Activated CD4-positive, alpha-beta memory T cell treated with anti-CD3 and anti-CD28 coated beads, Interleukin-2, amount 10 ng/mL, durations not matched to agents 7 days and 5 days (primary cell): ENCODE measurements at places on chromosomes 6 and 20.
A peak's percentile ranks its signal among the peaks of the same experiment; 100 is the strongest.

DNA sequence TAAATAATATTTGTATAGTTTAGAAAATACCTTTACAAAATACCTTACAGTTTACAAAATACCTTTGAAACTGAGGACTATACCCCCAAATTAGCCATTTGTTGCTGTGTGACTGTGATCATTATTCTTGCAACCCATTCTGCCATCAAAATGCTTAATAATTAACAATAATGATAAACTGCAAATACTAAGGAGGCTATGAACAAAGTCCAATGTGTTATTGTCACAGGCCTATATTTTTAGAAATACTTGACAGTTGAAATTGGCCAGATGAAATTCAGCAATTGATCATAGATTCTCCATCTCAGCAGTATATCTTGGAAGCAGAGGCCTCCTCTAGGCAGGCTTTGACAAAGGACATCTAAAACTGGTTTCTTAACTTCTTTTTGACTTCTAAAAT lies 178.6 kb downstream of the HS3ST5 start:
- no peak overlapping the region for H3K4me3 ChIP-seq
- no peaks in the 10 kb centered on the region for H3K36me3 ChIP-seq
- H3K27ac ChIP-seq: no peak overlapping the region
- no peaks in the 10 kb centered on the region for H3K4me1 ChIP-seq

GRCh38 chr6:118660218-118660569 lies 8.8 kb upstream of the CEP85L start:
- peaks cover 44% of the 10 kb centered on the region for H3K4me1 ChIP-seq
- H3K27me3 ChIP-seq: no peaks in the 10 kb centered on the region
- H3K27ac ChIP-seq: peak overlapping the region; percentile 22
- H3K36me3 ChIP-seq: peaks cover 33% of the 10 kb centered on the region

GRCh38 chr6:111057074-111057752 lies 30.1 kb upstream of the SLC16A10 start:
- H3K27ac ChIP-seq: no peak overlapping the region
- no peaks in the 10 kb centered on the region for H3K4me1 ChIP-seq
- no peak overlapping the region for H3K4me3 ChIP-seq
- DNase-seq: no peak
- no peaks in the 10 kb centered on the region for H3K36me3 ChIP-seq

- no peaks in the 10 kb centered on the region for H3K27me3 ChIP-seq
- no peaks in the 10 kb centered on the region for H3K4me1 ChIP-seq
- H3K36me3 ChIP-seq: no peaks in the 10 kb centered on the region
- no peak for DNase-seq
- H3K4me3 ChIP-seq: no peak overlapping the region
Measured at GRCh38 chr6:163347021-163347446, 67.5 kb upstream of the QKI start.

DNA sequence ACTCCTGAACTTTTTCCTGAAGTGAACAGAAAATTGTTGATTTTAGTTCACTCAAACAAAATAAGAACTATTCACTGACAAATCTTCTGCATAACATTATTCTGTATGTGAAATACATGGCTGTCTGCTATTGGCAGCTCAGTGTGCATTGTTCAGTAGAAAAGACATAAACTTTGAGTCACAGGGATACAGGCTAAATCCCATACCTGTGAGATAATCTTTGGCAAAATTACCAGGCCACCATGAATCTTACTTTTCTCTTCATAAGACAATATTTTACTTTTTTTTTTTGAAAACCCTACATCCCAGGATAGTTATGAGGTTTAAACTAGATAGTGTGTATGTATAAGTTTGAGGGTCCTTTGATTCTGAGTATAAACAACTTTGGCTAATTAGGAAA lies 224.8 kb downstream of the GRM1 start:
- no peak overlapping the region for H3K27ac ChIP-seq
- no peak for DNase-seq

- DNase-seq: no peak
- peak overlapping the region; percentile 2 for H3K27ac ChIP-seq
- no peak overlapping the region for H3K4me3 ChIP-seq
Measured at GRCh38 chr6:31762878-31763618, 592 bp downstream of the SAPCD1 start.

- no peak overlapping the region for H3K4me3 ChIP-seq
- peaks cover 11% of the 10 kb centered on the region for H3K4me1 ChIP-seq
- H3K27me3 ChIP-seq: peaks cover 4% of the 10 kb centered on the region
- DNase-seq: no peak
- no peaks in the 10 kb centered on the region for H3K36me3 ChIP-seq
Measured at GRCh38 chr20:50306478-50307423, 116.1 kb downstream of the CEBPB start.

DNA sequence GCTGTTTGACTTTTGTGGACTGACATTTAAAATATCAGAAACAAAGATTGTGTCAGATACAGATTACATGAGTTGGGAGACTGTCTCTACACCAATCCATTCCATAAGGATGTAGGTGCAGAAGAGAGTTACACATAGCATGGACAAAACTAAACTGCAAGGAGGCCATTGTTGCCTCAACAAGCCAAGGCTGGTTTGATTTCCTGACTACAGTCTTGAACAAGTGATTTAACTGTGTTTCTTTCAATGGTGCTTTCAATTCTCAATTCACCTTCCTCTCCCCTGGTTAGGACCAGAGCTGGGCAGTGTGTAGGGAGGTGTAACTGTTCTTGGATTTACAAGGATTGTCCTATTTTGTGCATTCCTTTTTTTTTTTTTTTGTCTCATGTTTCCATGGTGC lies 82.2 kb downstream of the AGPAT4 start:
- no peak overlapping the region for H3K27ac ChIP-seq
- H3K27me3 ChIP-seq: no peaks in the 10 kb centered on the region
- peaks cover 14% of the 10 kb centered on the region for H3K36me3 ChIP-seq
- no peak for DNase-seq

DNA sequence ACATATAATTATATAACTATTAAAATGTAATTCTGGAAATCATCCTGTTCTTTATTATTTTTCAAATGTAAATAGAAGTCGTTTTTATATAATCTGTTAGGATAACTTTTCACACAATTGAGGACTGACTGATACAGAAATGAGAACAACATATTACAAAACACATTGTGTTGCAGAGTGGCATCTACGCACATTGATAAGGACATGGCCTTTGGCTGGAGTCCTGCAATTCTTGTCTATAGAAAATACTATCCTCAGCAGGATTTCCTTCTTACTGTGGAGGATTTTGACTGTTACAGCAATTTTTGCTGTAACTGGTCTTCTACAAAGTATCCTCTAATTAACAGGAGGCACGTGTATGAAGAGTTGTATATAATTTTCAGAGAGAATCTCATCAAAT lies 19.8 kb downstream of the SH3BGRL2 start:
- H3K36me3 ChIP-seq: no peaks in the 10 kb centered on the region
- no peaks in the 10 kb centered on the region for H3K4me1 ChIP-seq
- DNase-seq: no peak
- H3K27ac ChIP-seq: no peak overlapping the region
- H3K27me3 ChIP-seq: peaks cover 15% of the 10 kb centered on the region

- DNase-seq: no peak
- H3K4me1 ChIP-seq: peaks cover 14% of the 10 kb centered on the region
- peaks cover 70% of the 10 kb centered on the region for H3K36me3 ChIP-seq
- H3K4me3 ChIP-seq: no peak overlapping the region
Measured at GRCh38 chr6:35905841-35906498, 14.9 kb downstream of the SRPK1 start.

DNA sequence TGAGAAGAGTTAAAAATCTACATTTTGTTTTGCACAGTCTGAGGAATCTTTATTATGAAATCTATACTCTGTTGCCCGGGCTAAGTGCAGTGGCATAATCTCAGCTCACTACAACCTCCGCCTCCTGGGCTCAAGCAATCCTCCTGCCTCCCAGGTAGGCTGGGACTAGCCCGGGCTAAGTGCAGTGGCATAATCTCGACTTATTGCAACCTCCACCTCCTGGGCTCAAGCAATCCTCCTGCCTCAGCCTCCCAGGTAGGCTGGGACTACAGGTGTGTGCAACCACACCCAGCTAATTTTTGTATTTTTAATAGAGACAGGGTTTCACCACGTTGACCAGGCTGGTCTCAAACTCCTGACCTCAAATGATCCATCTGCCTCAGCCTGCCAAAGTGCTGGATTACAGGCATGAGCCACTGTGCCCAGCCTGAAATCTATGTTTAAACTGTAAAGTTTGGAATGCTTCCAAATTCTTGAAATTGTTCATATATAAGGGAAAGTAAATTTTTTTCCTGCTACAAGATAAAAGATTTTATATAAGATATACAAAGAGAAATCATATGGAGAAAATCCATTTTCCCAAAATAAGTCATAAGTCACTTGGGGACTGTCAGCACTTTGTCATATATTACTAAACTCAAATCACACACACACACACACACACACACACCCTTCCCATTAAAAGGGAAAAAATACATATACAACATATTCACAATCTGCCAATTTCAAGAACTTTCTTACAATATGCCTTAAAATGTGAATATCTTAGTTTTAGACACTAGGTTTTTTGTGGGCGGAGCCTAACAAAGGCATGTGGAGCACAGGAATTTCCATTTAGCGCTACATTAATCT lies 19.4 kb downstream of the PTPRK start:
- no peak for DNase-seq
- no peak overlapping the region for H3K4me3 ChIP-seq
- H3K4me1 ChIP-seq: no peaks in the 10 kb centered on the region
- H3K27me3 ChIP-seq: peaks cover 1% of the 10 kb centered on the region
- no peaks in the 10 kb centered on the region for H3K36me3 ChIP-seq

DNA sequence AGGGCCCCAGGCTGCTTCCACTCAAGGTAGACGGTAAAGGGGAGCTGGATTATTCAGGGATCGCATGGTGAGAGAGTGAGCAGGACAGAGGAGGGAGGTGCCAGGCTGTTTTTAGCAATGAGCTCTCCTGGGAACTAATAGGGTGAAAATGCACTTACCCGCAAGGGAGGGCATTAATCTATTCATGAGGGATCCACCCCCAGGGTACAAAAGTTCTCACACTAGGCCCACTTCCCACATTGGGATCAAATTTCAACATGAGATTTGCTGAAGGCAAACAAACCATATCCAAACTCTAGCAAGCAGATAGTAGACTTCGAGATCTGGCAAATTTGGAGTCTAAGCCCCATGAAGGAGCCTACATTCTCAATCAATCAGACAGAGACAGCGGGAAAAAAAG lies 408.6 kb downstream of the RNF144B start:
- no peaks in the 10 kb centered on the region for H3K36me3 ChIP-seq
- no peak overlapping the region for H3K4me3 ChIP-seq
- no peak overlapping the region for H3K27ac ChIP-seq

DNA sequence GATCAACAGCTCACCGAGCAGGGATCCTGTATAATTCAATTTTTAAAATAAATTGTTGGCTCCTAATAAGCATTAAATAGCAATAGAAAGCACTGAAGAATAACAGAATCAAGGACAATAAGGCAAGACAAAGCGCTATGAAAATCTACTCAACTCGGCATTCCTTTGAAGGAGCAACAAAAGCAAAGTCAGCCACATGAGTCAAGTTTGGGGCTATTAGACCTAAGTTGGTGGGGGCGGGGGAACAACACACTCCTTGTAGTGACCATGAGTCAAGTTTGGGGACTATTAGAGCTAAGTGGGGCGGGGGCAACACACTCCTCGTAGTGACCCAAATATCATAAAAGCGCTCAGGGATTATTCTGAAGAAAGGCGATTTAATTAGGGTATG lies 120.0 kb downstream of the FOXC1 start:
- H3K4me1 ChIP-seq: no peaks in the 10 kb centered on the region
- DNase-seq: no peak
- no peak overlapping the region for H3K27ac ChIP-seq
- H3K4me3 ChIP-seq: no peak overlapping the region
- H3K27me3 ChIP-seq: no peaks in the 10 kb centered on the region

GRCh38 chr20:56582542-56582941 lies 46.6 kb upstream of the TFAP2C start:
- H3K4me3 ChIP-seq: no peak overlapping the region
- H3K4me1 ChIP-seq: no peaks in the 10 kb centered on the region
- H3K27me3 ChIP-seq: peaks cover 13% of the 10 kb centered on the region
- no peak for DNase-seq
- no peaks in the 10 kb centered on the region for H3K36me3 ChIP-seq

GRCh38 chr20:57252559-57253162 lies 13.8 kb downstream of the BMP7 start:
- H3K27ac ChIP-seq: no peak overlapping the region
- H3K27me3 ChIP-seq: peaks cover 13% of the 10 kb centered on the region
- peaks cover 9% of the 10 kb centered on the region for H3K4me1 ChIP-seq
- H3K36me3 ChIP-seq: no peaks in the 10 kb centered on the region
- no peak for DNase-seq

DNA sequence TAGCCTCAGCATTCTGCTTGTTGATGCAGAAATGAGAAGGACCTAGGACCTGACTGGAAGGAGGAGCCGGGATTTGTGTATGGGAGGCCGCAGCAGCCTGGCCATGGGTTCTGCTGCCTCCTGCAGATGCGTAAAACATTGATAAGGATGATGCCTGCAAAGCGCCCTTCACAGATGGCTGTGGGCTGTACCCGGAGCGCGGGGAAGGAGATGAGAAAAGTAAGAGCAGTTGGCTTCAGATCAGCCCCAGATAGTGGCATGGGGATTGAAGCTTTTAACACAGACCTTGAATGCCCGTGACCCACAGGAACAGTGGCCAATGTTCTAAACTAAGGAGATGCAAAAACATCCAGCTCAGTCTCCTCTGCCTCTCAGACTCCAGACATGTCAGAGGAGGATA lies 136.4 kb upstream of the KCNG1 start:
- no peak overlapping the region for H3K27ac ChIP-seq
- H3K27me3 ChIP-seq: peaks cover 17% of the 10 kb centered on the region
- no peak for DNase-seq
- H3K4me1 ChIP-seq: no peaks in the 10 kb centered on the region
- H3K4me3 ChIP-seq: no peak overlapping the region

DNA sequence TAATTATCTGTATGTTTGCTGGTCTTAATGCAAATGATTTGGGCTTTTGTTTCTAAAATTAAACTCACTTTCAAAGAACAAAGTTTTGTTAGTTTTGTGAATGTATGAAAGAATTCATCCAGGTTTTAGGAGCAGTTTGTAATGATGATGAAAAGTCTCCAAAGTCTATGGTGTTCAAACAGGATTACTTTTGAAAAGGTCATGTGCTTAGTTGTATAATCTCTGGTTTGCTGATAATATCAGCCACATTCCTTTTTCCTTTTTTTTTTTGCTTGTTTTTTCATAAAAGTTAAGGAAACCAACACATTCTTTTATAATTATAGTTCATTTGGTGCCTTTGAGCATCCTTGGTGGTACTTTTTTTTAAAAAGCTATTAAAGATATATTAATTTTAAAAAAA lies 88.9 kb downstream of the RTN4IP1 start:
- no peak overlapping the region for H3K4me3 ChIP-seq
- H3K27ac ChIP-seq: no peak overlapping the region
- peaks cover 44% of the 10 kb centered on the region for H3K4me1 ChIP-seq
- H3K36me3 ChIP-seq: peaks cover 81% of the 10 kb centered on the region
